Activated CD8-positive, alpha-beta memory T cell treated with anti-CD3 and anti-CD28 coated beads, Interleukin-2, amount 50 U/mL, for 48 hours (primary cell): ENCODE measurements at places on chromosomes 7 and 10.

GRCh38 chr10:126049759-126050700 is 153.7 kb downstream of the FANK1 start:
- DNase-seq: no peak

DNA sequence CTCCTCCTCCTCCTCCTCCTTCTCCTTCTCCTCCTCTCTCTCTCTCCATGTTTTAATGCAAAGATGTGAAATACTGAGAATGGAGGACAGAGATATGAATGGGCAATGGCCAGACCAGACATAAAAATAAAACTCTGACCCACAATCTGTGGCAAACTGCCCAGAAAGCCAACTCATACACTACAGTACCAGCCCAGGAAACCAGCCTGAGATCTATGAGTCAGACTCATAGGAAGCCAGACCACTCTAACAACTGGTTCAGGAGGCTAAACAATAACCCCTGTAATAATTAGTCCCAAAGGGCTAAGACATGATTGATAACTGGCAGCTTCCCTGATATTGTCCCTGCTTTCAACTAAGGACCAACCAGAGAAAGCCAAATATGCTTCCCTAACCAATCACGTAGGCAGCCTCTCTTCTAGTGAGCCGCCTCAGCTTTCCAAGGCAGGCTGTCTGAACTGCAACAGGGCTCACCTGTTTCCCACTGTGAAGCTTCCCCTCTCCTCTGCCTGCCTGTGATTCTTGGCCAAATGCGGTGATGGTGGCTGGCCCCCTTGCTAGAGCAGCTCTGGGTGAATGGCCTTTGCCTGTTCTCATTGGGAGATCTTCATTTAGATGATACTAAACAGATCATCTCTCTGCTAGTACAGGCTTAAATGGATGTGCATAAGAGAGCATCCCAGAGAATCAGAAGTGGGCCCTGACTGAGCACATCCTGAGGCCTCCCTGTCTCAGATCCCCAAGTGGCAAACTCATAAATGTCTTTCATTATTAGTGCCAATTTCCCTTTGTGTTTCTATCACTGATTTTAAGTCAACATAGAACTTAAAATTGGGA is 817.6 kb downstream of the TNS3 start:
- DNase-seq: no peak

- DNase-seq: no peak
These were observed 113.2 kb downstream of the DNAH11 start for GRCh38 chr7:21656081-21656480.

GRCh38 chr10:86936661-86937501 is 20.5 kb downstream of the MMRN2 start:
- DNase-seq: no peak

DNA sequence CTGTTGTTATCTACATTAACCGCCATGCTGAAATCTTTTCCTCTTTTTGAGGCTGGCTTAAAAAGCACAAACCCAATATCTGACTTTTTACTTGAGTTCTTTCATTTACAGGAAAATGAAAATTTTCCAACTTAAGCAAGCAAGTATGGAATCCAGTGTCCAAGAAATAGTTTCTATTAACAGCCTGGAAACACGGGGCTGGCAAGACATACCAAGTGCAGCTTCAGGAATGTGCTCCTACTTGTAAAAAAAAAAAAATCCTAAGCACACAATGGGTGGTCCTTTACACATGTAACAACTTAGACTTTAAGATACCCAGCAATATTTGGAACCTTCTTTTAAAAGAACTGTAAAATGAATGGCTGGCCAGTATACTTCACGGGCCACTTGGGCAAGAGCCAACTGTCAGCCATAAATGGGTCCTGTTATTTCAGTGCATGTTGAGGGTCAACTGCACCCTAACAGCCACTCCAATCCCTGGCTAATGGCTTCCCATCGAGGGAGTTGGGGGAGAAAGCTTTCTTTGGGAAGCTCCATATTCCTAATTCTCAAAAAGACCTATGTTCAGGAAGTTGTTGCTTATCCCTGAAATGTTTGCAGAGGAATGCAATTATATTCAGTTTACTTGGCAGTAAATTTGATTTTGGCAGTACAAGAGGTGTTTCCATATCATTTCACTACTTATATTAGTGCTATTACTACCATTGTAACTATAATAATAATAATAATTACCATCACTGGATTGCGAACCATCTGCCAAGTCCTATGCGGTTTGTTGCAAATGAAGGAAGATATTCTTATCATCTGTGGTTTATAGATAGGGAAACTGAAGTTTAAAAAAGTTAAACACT is 236.4 kb upstream of the TMEM72 start:
- no peak for DNase-seq

GRCh38 chr7:3887096-3887690 is 586.1 kb downstream of the SDK1 start:
- no peak for DNase-seq

DNA sequence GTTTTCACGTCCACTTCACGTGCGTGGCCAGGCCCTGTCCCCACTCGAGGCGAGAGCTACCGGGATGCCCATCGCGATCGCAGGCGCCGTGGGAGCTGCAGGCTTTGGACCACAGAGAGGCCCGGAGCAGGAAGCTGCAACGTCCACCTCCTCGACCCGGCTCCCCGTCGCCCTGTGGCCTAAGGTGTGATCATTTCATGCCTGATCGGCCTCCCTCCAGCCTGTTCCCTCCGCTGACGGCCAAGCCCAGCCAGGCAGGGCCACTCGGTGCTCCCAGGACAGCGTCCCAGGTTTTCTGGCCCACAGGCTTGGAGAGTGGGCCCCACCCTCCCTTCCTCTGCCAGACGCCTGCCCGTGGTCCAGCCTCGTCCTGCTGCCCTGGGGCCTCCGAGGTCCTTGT is 19.6 kb downstream of the KNDC1 start:
- no peak for DNase-seq

- DNase-seq: no peak
These were observed 167.0 kb upstream of the CDK1 start for GRCh38 chr10:60611291-60611747.

DNA sequence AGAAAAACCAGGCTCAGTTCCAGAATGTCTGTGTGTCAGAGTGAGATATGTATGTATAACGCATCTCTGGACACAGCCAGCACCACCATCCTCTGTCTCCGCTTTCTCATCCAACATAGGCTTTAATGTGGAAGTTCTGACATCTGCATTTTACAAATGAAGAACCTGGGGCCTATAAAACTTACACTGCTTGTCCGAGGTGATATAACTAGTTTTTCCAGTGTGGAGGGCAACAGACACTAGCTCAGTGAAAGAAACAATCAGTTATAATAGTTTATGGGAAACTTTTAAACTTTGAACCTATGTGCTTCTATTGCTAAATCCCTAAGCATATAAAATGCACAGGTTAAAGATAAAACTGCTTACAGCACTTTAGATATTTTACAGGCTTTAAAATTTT is 208.7 kb downstream of the CRPPA start:
- no peak for DNase-seq

DNA sequence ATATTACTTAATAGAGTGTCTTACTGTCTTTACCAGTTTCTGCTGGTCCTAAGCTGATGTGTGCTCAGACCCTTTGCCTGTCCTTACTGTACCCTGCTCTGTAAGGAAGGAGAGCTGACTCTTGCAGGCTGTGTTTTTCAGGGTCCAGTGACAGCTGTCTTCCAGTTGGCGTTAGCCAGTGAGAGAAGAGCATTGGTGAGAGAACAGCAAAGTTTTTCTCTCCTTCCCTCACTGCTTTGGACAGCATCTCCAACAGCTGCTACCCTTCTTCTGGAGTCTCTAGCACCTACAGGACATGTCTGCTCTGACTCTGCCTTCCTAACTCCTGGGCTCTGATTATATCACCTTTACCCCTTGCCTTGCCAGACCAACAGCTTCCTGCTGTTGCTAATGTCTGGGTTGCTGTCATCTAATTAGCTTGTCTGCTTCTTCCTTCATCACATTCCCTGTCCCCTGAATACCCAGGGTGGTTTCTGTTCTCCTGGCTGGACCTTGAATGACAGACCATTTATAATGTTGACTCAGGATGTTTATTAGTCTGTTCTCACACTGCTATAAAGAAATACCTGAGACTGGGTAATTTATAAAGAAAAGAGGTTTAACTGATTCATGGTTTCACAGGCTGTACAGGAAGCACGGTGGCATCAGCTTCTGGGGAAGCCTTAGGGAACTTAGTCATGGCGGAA is 23.5 kb upstream of the PANK1 start:
- no peak for DNase-seq

- no peak for DNase-seq
These were observed 335.6 kb upstream of the HGF start for GRCh38 chr7:82105463-82105862.

DNA sequence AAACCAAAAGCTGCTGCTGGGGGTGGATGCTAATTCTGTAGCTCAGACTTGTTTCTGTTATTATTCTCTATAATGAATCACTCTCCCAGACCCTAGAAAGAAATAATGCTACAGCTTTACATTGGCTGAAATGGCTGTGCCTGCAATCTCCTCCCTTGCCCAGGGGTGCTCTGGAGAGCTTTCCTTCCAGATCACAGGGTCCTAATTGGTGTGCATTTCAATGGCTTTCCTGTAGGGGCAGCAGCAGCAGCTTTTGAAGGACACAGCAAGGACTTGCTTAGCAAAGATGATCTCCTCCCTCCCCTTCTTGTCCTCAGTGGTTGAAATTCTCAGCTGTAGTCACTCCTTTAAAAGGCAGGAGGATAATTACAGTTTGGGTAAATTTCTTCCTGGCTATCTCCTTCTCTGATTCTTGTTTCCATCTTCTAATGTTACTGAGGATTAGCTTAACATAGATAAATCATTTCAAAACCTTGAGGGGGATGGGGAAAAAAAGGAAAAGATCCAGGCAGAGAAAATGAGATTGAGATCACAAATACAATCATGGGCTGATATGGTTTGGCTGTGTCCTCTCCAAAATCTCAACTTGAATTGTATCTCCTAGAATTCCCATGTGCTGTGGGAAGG is 120.2 kb upstream of the CTTNBP2 start:
- DNase-seq: no peak

- no peak for DNase-seq
These were observed 1354.7 kb upstream of the LRRTM3 start for GRCh38 chr10:65571011-65571570.

DNA sequence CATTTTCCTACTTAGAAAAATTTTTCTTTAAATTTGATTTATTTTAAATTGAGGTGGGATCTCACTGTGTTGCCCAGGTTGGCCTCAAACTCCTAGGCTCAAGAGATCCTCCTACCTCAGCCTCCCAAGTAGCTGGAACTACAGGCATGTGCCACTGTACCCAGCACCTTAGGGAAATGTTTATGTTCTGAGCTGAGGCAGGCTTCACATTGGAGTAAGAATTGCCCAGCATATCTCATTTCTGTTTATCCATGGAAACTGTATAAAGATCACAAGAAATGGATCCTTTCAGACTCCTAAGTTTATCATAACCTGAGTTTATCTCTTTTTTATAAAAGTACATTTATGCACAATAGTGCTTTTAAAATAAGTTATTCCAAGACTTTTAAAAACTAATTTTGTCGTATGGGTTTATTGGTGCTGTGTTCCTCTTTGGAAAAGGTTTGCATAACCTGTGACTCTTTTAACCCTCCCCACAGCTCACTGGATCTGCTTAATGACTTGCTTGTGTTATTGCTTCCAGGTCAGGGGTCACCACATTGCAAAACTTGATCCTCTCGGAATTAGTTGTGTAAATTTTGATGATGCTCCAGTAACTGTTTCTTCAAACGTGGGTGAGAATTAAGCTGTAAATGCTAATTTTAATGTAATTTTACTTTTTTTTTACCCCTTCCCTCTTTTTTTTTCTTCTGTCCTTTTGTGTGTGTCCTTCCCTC is 40.7 kb downstream of the OGDH start:
- DNase-seq: no peak

DNA sequence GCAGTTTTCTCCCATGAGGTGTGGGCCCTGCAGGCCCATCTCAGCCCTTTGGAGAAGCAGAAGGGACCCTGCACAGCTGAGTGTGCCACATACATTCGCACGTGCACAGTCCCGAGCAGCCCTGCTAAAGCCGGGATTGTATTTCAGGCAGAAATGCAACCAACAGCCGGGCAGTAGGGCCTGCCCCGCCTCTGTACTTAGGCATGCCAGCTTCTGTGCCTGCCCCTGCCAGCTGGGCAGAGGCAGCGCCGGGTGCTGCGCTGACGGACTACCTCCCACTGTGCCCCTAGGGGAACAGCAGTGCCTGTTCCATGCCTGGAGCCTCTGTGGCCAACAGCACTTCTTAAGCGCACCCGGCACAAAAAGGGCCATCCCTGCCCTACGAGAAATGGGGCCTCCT is 170.3 kb downstream of the NEURL1 start:
- no peak for DNase-seq

- DNase-seq: no peak
These were observed 232.5 kb upstream of the MDFIC start for GRCh38 chr7:114689406-114689805.

- no peak for DNase-seq
These were observed 108.4 kb upstream of the SEMA3A start for GRCh38 chr7:84302949-84303348.

- no peak for DNase-seq
These were observed 89.1 kb downstream of the GFRA1 start for GRCh38 chr10:116183733-116184511.

- DNase-seq: no peak
These were observed 266.0 kb downstream of the AUTS2 start for GRCh38 chr7:69864274-69864673.

DNA sequence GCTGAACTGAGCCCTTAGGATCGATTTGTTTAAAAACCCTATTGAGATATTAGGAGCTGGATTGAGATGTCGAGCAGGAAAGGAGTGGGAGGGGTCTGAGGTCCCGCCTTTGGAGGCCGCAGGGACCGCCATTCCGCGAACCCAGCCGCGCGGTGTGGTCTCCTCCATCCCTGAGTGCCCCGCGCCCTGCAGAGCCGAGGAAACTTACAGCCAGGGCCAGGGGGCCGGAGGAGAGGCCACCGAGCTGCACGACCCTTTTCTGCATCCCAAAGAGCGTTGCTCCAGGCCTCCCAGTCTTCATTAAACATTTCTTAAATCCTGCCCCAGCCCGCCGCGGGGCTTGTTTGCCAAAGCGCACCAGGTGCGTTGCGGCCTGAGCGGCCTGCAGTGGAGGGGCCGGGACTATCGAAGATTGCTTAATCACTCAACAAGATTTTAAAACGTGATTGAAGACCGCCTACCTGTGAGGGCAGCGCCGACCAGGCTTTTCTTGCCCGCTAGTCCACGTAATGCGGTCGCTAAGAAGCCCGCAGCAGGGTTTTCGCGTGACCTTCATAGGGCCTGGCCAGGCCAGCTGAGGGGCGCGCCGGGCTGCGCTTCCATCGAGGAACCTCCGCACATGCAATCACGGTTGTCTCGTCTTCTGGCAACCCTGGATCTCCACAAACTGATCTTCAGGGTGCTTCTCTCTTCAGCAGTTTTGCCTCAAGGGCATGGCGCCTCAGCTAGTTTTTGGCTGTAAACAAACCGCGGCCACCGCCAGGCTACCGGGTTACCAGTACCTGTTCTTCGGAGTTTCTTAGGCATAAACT is 2.0 kb upstream of the CTBP2 start:
- peak; percentile 43 for DNase-seq

GRCh38 chr10:5618829-5619228 is 47.6 kb downstream of the ASB13 start:
- no peak for DNase-seq

GRCh38 chr10:112782200-112782907 is 167.7 kb upstream of the TCF7L2 start:
- DNase-seq: no peak
